ENCODE measurements at places on chromosomes 12 and 14.

- no peak for DNase-seq
Observed at GRCh38 chr12:114812858-114813761, 129.1 kb upstream of the TBX3 start.

- no peak for DNase-seq
Observed at GRCh38 chr12:25322918-25323531, 72.3 kb upstream of the KRAS start.

DNA sequence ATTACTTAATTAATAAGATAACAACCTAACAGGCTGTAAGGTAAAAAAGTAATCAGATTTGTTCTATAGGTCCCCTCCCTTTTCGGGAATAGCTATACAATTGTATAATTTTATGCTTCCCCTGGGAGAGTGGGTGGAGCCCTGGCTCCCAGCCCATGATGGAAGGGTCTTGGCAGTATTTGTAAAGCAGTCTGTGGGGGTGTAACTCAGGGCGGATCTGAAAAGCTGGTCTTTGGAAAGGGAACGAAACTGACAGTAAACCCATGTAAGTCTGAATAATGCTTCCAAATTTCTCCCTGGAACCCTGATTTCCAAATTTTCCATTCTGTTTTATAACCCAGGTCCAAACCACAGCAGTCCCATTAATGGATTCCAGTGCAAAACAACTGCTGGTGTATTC is 110.4 kb downstream of the DAD1 start:
- no peak for DNase-seq

DNA sequence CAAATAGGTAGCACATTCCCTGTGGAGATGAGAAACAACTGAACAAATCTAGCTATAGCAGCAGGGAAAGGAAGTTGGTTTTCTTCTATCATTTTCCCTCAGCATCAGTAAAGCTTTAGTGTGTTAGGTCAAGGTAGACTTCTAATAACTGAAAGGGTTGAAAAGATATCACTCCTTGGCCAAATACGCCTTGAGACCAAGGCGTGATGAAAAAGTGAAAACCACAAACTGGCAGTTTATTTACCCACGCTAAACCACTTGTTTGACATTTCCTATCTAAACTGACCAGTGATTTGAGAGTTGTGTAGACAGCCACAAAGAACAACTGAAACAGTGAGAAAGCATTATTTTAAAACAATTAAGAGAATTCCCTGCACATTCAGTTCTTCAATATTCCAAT is 99.6 kb upstream of the SOX5 start:
- DNase-seq: no peak

DNA sequence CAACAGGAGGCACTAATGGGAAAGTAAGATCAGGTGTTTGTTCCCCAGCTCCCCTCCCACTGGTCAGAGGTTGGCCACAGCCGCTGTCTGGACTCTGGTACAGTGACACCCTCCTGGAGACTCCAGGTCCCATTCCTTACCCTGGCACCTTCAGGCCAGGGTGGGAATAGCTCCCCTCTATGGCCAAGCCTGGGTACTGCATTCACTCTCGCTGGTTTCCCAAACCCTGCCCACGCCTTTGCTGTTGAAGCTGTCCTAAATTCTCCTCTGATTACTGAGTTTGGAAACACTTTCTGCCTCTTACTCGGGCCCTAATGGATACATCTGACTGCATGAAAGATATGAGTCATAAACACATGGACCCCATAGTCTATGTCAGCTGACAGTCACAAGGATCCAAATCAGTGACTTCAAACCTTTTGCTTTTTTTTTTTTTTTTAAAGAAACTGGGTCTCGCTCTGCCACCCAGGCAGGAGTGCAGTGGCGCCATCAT is 17.9 kb downstream of the HRK start:
- DNase-seq: no peak

GRCh38 chr12:49623142-49623904 is at the start of gene PRPF40B:
Gene PRPF40B (plus strand): TSS chr12:49623561. CDS start chr12:49623591, 30 bp downstream.
- peak; percentile 96 for DNase-seq

DNA sequence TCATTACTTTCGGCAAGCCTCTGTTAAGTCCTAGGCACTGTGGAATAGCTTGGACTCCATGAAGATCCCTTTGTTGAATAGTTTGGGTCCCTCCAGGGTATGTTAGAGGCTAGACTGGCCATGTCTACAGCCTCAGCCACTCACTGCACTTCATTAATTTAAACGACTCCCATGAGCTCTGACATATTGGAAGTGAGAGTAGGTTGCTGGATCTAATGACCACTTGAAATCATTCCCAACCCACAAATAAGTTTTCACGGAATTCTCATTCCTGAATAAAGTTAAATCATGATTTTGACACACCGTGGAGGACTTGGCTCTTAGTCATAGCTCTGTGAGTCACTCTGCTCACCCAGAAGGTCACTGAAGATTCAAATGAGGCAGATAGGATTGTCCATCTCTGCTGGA is 21.4 kb upstream of the APPL2 start:
- DNase-seq: no peak

GRCh38 chr12:124939421-124940142 is 25.1 kb upstream of the UBC start:
- peak; percentile 50 for DNase-seq

DNA sequence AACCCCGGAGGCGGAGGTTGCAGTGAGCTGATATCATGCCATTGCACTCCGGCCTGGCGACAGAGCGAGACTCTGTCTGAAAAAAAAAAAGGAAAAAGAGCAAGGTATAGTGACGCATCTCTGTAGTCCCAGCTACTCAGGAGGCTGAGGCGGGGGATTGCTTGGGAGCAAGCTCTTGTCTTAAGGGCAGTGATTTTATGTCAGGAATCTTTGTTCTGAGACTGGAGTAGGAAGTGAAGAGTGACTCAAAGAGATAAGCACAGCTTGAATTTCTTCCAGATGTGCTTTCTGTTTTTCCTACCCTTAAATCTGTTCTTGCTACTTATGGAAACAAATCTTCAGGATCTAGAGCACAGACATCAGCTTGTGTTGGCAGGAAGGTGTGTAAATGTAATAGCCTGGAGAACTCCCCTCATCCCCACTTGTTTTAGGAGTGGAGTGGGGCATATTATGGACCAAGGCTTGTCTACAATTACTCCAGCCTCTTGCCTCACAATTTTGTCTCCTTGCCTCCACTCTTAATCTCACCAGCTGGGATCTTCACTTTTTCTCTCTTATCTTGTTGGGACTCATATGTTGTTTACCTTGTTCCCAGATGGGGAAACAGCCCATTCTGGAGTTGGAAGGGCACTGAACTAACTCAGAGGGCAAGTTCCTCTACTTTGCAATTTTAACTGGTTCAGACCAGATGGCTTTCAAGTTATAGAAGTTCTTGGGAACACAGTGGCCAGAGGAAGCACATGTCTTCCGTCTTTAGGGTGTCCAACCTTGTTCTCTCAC is 7.5 kb downstream of the TMED2 start:
- DNase-seq: no peak

- DNase-seq: no peak
Observed at GRCh38 chr12:32443491-32443890, 44.1 kb downstream of the FGD4 start.

GRCh38 chr14:35877276-35877675 is 51.1 kb downstream of the BRMS1L start:
- no peak for DNase-seq

DNA sequence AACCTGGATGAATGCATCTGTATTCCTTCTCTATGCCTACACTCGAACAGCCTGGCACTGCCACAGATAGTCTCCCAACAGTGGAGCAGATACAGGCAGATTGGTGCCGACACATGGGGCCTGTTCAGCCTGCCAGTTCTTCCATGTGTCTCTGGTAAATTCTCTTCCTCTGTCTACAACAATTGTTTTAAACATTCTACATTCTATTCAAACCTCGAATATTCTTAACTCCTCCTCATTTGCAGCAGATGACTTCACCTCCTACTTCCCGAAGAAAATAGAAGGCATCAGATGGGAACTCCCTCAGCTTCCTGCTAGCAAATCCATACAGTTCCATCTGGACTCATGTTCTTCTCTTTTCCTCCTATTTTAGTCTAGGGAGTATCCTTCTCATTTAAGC is 43.1 kb upstream of the OTOGL start:
- DNase-seq: no peak

DNA sequence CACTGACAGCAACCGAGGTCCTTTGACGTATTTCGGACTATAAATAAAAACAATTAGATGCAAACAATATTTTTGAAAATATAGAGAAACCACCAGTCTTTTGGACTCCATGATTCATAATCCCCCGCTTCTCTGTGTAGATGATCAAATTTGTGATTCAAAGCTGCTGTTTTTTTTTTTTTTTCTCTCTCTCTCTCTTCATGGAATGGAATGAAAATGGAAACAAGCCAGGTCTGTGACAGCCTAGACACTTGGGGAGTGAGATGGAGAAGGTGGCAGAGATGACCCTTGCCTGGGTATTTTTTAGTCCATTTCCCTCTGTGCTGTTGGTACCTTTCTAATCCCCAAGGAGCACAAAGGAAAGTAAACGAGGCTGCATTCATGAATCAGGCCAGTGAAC is 248.5 kb downstream of the GLT1D1 start:
- no peak for DNase-seq
